ENCODE measurements at places on chromosomes 7 and 10. TPM values are rescaled to one million over a fixed set of nuclear protein-coding genes. Genes with fewer than 3 reads are reported as not detected.

DNA sequence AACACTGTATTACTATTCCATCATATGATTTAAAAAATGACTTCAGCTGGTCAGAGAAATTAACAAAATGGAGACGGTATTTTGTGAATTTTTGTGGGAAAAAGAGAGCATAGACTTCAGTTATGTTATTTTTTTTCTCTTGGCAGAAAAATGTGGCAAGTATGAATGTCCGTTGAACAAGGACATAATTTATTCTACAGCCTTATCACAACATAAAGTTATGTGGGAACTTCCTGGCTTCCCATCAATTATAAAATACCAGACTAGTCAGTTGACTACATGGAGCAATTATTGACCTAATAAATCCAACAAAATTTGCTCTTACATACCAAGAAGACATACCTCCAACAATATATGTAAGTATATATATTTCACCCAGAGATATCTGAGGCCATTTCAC, 88.6 kb upstream of the PPP1R3A start:
- DNase-seq: no peak

DNA sequence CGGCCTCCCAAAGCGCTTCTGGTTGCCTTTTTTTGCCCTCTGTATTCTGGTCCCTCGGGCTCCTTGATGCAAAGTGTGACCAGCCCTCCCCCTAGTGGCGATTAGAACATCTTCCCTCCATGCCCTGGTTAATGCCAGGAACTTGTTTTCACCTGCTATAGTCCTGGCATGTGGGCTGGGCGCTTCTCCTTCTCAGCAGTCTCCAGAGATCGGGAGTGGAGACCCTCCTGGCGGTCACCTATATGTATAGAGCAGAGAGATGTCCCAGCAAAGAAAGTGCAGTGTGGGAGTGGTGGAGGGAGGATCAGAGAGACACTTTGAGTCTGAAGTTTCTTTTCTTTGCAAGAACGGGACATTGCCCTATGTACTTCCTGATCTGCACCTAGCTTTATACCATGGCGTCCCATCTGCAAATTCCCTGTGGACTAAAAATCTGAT, 264.1 kb downstream of the OTUD1 start:
- peak; percentile 68 for DNase-seq

Gene HMX2
- not detected for total RNA-seq

- DNase-seq: no peak
These were observed 314.9 kb upstream of the AUTS2 start for GRCh38 chr7:69283421-69283820.

DNA sequence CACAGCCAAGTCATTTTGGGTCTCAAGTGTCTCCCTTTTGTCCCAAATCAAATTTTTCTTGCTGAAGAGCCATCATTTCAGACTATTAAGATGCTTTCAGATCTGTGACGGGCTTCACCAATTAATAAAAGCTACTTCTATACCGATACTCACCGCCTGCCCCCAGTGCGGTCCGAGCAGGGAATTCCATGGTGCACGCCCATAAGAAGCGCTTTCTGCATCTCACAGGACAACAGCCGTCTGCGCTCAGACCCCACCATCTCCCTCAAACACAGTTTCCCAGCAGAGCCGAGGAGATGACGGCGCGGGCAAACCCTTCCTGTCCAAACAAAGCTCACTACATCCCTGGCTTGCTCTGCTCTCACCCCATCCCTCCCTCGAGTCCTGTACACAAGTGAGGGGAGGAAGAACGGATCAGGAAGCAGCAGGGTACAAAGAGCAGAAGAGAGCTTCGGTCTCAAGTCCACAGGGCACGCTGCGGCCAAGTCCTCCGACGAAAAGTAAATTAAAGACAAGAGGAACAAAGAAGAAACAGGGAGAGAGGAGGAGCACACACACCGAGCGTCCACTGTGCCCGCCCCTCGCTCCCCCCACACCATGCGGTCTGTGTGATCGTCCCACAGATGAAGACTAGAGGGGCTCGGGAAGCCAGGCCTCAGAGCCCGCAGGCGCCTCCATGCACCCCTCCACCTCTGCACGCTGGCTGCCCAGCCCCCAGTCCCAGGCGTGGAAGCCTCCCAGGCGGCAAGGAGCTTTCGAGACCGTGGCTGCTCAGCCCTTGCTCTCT, 121.9 kb downstream of the MAD1L1 start:
- DNase-seq: peak; percentile 56

GRCh38 chr7:95730493-95731280, 41.7 kb upstream of the DYNC1I1 start:
- DNase-seq: no peak

DNA sequence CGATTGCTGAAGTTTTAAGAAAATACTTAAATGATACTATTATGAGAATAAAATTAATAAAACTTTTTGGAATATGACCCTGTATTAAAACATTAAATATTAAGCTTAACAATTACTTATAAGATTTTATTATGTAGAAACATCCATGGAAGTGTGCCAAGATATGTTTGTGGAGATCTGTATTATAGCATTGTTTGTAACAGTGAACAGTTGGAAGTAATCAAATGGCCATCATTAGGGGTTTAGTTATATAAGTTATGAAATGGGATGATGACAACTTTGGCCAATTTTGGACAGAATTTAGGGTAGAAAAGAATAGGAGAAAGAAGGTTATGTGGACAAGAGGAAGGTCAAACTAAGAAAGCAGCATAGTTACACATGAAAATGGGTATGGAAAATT, 88.0 kb downstream of the AKAP9 start:
- DNase-seq: no peak

- DNase-seq: no peak
These were observed 139.2 kb upstream of the NAMPT start for GRCh38 chr7:106423821-106424475.

DNA sequence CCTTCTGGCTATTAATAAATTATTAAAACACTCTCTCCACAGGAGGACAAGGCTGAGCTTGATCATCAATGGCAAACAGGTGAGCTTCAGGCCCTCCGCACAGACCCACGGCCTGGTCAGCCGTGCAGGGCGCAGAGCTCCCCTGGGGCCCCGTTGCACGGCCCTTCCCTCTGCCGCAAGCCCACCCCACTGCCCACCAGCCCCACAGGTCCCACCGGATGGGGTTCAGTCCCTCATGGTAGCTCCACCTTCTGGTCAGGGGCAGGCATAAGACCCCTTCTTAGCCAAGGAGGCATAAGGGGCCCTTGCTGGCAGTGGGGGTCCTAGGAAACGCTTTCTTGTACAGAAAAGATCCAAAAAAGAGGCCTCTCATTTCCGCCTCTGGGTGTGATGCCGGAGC, 84.6 kb downstream of the MAD1L1 start:
- no peak for DNase-seq

DNA sequence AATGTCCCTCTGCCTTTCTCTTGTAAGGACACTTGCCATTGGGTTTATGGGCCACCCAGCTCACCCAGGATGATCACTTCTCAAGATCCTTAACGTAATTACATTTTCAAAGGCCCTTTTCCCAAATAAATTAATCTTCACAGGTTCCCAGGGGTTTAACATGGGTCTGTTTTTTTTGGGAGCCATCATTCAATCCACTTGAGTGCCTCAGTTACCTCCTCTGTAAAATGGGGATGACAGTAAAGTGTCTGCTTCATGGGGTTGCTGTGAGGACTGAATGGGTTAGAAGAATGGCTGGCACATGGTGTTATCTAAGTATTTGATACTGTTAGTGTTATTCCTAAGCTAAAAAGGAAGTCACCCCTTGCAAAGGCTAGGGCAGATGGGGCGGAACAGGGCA, 7.4 kb downstream of the C10orf105 start:
- no peak for DNase-seq

Gene LRRD1
- total RNA-seq: under 0.01 TPM
